ENCODE measurements at places on chromosomes 4 and X.
A peak's percentile ranks its signal among the peaks of the same experiment; 100 is the strongest.

- no peak for DNase-seq
Measured at GRCh38 chr4:569958-570667, 6.0 kb downstream of the TMEM271 start.

GRCh38 chrX:70096052-70096451 is 33.8 kb downstream of the OTUD6A start:
- peak; percentile 12 for DNase-seq

DNA sequence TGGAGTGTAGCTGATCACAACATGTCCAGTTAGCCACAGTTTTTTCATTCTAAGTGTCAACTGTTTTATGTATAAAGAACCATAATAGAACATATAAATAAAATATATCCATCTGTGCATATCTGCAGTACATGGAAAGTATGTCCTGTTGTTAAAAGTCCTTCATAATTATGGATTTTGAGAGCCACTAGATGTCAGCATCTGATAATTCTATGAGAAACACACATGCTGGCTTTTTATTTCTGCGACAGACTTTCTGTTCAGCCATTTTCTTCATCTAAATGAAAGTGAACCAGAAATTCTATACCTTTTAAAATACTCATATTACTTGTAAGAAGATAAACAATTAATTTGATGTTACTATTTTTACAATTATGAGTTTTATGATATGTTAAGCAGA is 251.5 kb downstream of the GPM6A start:
- DNase-seq = peak; percentile 71

DNA sequence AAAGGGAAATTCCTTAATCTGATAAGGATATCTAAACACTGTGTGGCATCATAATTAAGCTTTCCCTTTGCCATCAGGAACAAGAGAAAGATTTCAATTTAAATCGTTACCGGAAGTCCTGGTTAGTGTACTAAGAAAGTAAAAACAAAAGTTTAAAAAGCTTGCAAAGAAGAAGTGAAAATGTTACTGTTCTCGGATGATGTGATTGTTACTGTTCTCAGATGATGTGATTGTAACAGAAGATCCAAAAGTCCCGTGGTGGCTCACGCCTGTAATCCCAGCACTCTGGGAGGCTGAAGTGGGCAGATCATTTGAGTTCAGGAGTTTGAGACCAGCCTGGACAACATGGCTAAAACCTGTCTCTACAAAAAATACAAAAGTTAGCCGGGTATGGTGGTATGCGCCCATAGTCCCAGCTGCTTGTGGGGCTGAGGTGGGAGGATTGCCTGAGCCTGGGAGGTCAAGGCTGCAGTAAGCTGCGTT is 62.5 kb downstream of the RGS12 start:
- no peak for DNase-seq

DNA sequence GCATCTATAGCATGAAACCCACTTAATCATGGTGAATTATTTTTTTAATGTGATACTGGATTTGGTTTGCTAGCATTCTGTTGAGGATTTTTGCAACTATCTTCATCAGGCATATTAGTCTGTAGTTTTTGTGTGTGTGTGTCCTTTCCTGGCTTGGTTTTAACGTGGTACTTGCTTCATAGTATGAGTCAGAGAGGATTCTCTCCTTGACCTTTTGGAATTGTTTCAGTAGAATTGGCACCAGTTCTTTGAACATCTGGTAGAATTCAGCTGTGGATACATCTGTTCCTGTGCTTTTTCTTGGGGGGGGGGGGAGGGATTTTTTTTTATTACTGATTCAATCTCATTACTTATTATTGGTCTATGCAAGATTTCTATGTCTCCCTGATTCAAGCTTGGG is 232.0 kb upstream of the KLF8 start:
- no peak for DNase-seq

- DNase-seq = no peak
Measured at GRCh38 chrX:117407449-117408150, 709.0 kb downstream of the KLHL13 start.

- DNase-seq = no peak
Measured at GRCh38 chrX:134416087-134416486, 43.9 kb upstream of the HPRT1 start.

DNA sequence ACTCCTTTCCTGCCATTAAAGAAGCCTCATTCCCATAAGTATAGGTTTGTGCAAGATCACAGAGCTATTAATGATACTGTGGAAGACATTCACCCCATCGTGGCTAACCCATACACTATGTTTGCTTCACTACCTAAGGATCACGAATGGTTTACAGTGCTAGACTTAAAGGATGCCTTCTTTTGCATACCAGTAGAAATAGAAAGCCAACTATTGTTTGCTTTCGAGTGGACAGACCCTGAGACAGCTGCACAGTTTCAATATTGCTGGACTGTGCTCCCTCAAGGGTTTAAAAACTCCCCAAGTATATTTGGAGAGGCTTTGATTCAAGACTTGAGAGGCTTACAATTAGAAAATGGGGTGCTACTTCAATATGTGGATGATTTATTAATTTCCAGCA is 16.0 kb upstream of the PAPSS1 start:
- DNase-seq = no peak

GRCh38 chr4:147954850-147955249 is 223.0 kb downstream of the ARHGAP10 start:
- DNase-seq = no peak

- no peak for DNase-seq
Measured at GRCh38 chr4:46267866-46268265, 122.1 kb downstream of the GABRA2 start.

DNA sequence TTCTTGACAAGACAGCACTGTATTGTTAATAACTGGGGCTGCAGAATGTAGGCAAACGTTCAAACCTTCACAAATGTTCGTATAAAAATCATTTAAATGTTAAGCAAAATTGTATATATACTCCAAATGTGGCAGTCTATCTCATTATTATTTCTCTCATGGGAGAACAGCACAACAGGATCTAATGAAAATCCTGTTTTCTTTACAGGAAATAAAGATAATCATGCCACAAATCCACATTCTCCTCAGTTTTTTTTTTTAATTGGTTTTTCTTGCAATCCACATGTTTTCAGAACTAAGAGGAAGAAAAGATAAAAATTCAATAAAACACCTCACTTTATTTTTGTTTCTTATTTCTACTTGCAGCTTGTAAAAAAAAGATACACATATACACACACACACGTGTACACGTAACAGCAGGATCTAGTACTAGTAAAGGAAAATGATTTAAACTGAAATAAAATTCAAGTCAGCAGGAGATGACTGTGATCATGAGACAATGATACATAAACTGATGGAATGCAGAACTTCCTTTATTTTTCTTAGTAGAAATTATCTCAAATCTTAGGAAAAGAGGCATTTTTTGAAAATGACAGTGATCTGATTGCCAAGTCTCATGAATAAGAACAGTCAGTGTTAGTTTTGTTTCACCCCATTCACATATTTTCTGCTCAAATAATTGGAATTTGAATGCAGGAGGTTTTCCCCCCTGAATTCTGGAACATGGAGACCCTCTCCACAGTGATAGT is 11.3 kb downstream of the APBB2 start:
- no peak for DNase-seq

DNA sequence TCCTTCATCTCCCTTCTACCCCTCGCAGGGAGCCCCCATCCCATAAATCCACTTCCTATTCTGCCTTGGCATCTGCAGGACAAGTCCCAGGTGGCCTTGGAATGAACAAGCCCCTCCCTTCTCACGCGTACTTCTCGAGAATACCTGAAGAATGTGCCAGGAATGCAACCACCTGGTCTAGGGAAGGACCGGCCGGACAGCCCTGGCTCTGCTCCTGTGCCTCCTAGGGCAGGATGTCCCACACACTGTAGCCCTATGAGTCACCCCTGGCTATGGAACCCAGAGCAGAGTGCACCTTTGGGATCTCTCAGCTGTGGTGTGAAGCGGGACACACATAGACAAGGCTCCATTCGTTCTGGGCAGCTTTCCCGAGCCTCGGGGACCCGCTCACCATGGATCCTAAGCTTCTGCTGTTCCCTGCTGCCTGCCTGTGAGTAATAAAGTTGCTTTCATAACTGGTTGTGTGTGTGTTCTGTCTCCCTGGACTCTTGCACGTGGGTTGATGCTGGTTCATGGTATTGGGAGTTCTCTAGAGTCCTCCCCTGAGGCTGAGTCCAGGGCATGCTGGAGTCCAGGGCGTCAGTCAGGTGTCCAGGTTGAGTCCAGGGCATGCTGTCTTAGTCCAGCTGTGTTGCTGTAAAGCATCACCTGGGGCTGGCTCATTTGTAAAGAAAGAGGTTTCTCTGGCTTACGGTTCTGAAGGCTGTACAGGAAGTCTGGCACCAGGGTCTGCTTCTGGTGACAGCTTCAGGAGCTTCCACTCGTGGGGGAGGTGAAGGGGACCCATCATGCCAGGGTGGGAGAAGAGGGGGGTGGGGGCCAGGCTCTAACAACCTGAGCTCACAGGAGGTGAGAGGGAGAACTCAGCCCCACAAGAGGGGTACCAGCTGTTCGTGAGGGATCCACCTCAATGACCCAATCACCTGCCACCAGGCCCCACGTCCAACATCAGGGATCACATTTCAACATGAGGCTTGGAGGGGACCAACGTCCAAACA is 7.4 kb upstream of the PDE6B start:
- DNase-seq = no peak

DNA sequence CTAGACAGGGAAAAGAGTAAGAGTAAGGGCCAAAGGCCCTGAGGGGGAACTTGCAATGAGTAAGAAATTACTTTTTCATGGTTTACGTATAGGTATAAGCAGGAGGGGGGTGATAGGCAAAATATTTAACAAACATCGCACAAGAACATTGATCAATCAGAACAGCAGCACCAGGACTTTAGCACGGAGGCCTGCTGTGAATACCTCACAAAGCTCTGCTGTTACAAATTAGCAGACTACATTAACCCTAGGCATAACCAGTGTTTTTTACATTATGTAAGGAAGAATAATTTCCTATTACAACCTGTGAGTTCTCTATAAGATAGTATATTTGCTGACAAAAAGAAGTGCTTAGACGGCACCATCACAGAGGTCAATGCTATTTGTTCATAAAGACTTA is 44.9 kb downstream of the PPARGC1A start:
- DNase-seq = no peak

DNA sequence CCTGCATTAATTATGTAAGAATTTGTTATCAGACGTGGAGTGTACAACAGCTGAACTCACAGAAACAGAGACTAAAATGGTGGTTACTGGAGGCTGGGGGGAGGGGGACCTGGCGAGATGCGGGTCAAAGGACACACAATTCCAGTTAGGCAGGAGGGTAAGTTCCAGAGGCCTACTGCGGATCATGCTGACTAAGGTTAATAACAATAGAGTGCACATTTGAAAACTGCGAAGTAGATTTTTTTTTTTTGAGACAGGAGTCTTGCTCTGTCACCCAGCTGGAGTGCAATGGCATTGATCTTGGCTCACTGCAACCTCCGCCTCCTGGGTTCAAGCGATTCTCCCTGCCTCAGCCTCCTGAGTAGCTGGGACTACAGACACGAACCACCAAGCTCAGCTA is 7.6 kb downstream of the AGA start:
- DNase-seq = no peak

DNA sequence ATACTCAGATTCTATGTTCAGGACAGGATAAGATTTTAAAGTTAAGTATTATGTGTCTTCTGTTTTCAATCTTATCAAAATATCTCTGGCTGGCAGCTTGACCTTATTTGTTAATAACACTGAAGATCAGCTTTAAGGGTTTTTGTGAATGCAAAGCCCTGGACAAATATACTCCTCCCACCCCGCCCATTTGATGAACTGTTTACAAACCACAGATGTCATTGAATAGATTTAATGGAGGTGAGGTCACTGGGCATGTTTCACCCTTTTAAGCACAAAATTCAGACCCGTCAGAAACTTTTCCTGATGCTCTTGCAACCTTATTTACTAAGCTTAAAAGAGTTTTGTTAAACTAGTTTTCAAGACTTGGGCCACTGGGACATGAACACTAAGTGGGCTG is 10.1 kb upstream of the CXCL8 start:
- peak; percentile 10 for DNase-seq

DNA sequence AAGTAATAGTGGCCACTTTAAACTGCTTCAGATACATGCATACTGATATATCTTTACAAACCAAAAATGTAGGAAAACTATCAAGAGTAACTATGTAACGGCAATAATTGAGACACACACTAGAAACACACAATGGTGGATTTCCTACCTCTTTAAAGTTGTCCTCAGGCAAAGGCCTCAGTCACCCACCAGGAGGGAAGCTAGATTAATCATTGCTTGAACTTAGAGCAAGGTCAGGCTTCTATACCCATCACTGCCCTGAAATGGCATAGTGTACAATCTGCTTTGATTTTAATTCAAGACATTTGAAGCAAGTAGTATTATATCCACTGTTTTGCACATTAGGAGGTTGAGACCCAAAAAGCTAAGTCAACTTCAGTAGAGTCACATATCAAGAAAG is 110.9 kb downstream of the AREG start:
- DNase-seq = no peak

- peak; percentile 75 for DNase-seq
Measured at GRCh38 chrX:140057001-140057411, 91.7 kb upstream of the CXorf66 start.

- peak; percentile 26 for DNase-seq
Measured at GRCh38 chrX:130144509-130144908, 21.1 kb downstream of the AIFM1 start.

DNA sequence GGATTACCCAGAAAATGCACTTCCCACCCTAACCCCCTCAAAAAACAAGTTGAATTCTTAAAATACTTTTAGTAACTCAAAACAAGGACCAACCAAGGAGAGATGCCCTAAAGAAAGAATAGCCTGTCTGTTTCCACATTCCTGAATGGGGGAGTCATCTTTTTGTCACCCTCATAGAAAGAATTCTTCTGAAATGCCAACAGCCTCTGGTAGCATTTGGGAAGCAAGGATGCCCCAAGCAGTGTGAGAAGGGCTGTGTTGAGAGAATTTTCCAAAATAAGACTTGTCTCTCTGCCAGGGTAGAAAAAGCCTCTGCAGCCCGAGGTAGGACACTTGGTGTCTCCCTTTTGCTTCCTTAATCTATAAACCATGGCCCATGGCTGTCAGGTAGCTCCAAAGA is 173.1 kb upstream of the VCX3A start:
- DNase-seq = no peak

DNA sequence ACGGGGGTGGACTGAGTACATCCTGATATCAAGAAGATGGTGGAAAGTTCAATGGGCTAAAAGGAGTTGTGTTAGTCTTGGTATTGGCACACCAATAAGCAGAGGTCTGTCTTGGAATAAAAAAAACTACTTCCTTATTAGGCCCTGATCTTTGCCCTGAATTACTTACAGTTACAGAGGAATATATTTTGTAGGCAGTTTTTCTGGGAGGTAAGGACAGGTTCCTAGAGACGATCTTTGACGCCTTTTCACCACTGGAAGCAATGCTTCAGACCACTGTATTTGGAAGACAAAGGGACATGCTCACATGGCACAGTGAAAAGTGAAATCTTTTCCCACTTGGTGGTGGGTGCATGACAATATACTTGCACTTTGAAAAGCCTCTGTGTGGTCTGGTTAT is 618 bp upstream of the XK start:
- peak; percentile 75 for DNase-seq

All from OCI-M1 (cell line).